ENCODE measurements at places on chromosomes 13 and 19.
A peak's percentile ranks its signal among the peaks of the same experiment; 100 is the strongest.

DNA sequence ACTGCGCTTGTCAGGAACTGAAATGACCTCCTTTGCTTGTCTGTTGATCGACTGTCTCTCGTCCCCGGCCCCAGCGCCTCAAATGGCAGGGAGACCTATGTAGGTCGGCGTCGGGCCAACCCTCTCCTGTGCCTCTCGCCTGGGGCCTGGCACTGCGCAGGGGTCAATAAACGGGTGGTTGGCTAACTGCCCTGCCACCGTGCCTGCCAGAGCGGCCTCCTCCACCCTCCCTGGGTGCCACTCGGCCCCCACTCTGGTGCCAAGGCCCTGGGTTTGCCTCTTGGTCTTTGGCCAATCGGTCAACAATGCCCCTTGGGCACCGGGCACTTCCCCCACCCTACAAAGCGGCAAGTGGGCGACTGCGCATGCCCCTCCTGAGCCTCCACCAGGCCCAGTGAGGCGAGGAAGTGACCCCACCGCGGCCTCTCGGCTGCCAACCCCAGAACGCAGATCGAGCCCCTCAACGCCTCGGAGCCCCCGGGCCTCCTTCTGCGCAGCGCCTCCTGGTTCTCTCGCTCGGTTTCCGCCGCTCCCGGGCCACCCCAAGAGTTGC, 1.1 kb downstream of the KEAP1 start:
- DNase-seq = peak; percentile 62

- DNase-seq = no peak
These were observed 139.4 kb downstream of the SIPA1L3 start for GRCh38 chr19:38046254-38047048.

GRCh38 chr13:113947311-113948033, 26.4 kb downstream of the C13orf46 start:
- DNase-seq = no peak

- no peak for DNase-seq
These were observed 524.5 kb downstream of the GPC6 start for GRCh38 chr13:93751117-93751516.

DNA sequence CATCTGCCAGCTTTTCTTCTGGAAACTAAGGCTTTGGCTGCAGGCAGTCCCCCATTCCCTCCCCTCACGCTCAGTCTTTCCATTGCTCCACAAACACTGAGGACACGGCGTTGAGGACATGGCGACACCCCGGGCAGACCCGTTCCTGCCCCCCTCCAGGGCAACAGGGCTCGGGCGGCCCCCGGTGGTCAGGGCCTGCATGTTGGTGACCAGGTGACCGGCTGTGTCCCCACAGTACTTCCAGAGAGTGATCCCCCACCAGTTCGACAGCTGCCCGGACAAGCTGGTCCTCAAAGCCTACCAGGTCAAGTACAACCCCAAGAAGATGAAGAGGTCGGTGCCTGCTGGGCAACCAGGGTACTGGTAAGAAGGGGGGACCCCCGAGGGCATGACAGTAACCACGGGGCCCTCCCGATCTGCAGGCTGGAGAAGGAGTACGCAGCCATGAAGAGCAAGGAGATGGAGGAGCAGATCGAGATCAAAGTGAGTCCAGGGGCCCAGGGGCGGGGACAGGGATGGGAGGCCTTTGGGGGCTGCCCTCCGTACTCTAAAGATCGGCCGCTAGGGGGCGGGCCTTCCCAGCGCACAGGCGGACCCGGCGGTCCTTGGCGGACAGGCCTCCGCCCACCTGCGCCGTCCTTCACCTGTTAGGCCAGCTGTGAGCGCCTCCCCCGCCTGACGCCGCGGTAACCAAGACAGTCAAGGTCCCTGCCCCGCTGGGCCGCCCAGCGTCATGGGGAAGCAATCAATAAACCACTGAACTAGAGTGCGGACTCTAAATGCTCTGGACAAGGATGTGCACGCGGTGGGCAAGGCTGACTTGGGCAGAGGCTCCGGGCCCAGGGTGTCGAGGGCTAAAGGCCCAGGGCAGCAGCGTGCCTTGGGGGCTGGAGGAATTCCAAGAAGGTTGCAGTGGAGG, 21.1 kb downstream of the PRR36 start:
- DNase-seq = peak; percentile 87

DNA sequence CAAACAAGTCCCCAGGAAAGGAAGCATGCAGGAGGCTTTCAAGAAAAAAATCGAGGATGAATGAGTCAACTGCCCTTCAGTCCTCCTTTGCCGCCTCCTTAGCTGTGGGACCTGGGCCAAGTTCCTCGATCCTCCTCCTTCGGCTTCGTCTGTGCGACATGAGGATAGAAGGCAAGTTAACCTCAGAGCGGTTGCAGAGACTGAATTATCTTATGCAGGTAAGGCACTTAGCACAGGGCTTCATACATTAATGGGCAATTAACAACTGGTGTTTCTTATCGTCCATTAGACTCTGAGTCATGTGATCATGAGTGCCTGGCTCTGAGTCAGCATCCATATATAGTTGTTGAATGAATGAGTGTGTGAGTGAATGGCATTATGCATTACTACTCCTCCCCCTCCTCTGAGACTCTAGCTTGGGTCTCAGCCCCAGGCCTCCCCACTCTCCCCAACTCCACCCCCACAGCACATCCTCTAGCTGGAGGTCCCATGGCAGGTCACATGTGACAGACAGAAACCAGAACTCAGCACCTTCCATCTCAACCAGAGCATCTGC, 1.6 kb upstream of the TTC9B start:
- DNase-seq = peak; percentile 71

DNA sequence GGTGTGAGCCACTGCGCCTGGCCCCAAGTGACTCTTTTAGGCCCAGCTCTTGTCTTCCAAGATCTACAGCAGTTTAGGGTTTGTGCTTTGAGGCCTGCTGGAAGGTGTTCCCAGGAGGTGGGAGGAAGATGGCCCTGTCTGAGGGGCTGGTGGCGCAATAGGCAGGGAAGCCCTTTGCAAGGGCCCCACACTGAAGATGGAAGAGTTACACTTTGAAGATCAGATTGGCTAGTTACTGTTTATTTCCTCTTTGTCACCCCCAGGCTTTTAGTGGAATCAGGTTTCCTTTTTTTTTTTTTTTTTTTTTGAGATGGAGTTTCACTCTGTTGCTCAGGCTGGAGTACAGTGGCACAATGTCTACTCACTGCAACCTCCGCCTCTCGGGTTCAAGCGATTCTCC, 1.9 kb upstream of the RABAC1 start:
- DNase-seq = no peak

DNA sequence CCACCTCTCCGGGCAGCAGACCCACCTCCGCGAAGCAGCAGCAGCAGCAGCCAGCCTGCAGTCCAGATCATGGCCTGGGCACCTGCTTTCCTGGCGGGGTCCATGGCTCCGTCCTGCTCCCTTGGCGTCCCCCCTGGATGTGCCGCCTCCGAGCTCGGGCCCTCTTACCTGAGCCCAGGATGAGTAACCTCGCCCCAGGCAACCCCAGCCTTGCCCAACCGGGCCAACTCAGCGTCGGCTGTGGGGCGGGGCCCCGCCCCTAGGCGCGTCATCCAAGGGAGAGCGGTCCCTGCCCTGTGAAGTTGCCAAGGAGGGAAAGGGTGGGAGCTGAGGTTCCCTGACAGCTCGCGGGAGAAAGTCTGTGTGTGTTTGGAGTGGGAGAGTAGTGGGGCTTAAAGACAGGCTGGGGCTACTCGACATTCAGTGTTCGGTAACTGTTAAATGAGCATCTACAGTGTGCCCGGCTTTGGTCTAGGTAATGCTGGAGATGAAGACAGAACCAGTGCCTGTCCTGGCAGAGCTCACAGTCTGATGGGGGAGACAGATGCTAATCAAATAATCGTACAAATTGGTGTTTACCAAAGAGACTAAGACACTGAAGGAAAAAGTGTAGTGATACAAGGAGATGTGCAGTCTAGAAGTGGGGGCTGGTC, at the start of gene LYPD3:
Gene LYPD3, minus strand, starts transcription at position 141 of the 653 bp plus-strand sequence. Its CDS starts 37 bp downstream, at position 104.
- no peak for DNase-seq

DNA sequence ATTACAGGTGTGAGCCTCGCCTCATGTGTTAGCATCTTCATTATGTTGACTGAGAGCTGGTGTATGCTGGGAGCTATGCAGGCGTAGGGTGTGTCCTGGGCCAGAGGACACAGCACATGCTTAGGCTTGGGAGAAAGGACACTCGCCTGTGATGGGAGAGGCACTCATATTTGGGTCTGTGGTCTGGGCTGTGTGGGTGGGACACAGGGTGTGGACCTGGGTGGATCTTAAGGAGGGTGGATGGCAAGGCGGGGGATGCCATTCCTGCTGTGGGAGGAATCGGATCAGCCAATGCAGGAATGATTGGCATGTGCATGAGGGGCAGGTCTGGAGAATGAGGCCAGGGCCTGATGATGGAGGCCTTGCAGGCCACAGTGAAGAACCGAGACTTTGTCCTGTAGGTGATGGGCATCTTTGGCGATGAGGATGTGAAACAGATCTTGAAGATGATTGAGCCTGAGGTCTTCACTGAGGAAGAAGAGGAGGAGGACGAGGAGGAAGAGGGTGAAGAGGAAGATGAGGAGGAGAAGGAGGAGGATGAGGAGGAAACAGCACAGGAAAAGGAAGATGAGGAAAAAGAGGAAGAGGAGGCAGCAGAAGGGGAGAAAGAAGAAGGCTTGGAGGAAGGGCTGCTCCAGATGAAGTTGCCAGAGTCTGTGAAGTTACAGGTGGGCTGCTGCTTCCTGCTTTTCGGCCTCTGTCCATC, 55.4 kb downstream of the RYR1 start:
- no peak for DNase-seq

GRCh38 chr13:39401756-39402155, 201.2 kb downstream of the LHFPL6 start:
- no peak for DNase-seq

DNA sequence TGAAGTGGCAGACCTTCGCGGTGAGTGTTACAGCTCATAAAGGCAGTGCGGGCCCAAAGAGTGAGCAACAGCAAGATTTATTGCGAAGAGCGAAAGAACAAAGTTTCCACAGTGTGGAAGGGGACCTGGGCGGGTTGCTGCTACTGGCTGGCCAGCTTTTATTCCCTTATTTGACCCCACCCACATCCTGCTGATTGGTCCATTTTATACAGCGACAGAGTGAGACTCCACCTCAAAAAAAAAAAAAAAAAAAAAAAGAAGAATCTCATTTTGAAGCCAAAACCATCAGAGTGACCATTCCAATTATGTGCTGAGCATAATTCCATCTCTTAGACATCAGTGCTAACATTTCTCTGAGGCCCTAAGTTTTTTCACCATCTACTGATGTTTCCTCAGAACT, 1.9 kb upstream of the ZNF552 start:
- DNase-seq = no peak

- DNase-seq = no peak
These were observed 44.3 kb downstream of the BBC3 start for GRCh38 chr19:47186446-47187334.

GRCh38 chr13:97385146-97385545, 48.8 kb upstream of the RAP2A start:
- no peak for DNase-seq

DNA sequence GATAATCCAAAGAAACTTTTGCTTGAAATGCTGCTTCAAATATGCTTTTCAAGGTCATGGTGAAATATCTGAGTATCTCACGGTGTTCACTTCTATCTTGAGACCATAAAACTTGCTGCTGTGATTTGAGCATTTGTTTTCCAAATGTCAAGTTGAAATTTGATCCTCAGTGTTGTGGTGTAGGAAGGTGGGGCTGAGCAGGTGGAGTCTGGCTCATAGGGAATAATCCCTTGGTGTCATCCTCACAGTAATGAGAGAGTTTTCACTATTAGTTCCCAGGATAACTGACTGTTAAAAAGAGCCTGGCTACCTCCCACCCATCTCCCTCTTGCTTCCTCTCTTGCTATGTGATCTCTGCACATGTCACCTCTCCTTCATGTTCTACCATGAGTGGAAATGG, 858.0 kb upstream of the SLITRK5 start:
- no peak for DNase-seq

DNA sequence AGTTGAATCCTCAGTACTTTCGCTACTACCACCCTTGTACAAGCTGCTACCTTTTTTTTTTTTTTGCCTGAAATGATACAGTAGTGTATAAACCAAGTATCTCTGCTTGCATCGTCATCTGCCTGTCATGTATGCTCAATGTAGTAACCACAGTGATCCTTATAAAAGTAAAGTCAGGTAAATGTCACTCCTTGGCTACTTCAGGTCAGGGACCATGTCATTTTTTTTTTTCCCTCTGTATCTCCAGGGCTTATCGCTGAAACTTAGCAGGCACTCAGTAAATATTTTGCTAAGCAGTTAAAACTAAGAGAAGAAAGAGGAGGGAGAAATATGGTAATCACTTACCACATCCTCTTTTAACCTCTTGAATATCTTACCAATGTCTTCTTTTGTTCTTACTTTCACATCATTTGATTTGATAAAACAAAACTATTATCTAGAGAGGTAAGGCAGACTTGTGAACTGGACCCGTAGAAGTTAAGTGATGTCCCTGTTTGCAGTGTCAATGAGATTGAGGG, 96.8 kb upstream of the KLF12 start:
- DNase-seq = no peak

- peak; percentile 49 for DNase-seq
These were observed 46.8 kb downstream of the COG3 start for GRCh38 chr13:45511310-45512097.

GRCh38 chr13:64551755-64552154, 2678.4 kb downstream of the PCDH9 start:
- peak; percentile 16 for DNase-seq

GRCh38 chr19:4911314-4911713, 2.0 kb downstream of the UHRF1 start:
- DNase-seq = no peak

DNA sequence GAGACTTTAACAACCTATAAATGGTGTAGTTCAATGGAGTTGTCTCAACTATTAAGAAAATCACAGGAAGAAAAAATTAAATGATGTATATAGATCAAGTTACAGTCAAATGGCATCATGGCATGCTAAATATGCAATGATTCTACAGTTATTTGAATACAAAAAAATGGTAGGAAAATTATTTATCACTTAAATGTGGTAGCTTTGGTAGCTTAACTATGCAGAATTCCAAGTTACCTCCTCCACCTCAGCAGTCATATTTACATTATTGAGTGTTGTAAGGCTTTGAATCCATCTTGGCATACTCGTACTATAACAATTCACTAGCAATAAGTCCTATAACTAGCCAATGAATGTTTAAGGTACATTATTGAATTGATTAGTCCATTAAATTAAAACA, 36.8 kb downstream of the CAB39L start:
- no peak for DNase-seq

DNA sequence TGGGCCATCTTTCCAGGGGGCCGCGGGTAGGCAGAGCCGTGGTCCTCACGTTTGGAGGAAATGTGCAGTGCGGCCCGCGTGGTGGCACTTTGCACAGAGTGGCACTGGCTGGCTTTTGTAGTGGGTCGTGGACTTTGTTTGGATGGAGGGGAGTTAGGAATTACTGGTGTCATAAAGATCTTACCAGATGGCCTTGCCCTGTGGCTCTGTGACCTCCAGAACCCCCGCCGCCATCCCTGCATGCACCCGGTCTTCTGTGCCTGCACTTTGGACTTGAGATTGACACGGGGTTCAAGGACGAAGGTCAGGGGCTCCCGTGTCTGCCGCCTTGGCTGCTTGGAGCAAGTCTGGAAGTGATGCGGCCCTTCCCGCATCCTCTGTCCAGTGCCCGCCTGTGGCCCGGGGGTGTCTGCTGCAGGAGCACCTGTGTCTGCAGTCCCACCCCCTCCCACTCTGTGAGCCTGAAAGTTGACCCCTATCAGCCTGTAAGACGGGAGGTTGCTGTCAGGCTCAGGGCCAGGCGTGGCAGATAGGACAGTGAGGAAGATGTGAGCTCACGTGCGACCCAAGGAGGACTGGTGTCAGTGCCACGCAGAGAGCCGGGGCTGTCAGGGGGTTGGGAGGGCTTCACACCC, 2.2 kb downstream of the GNA11 start:
- no peak for DNase-seq

- no peak for DNase-seq
These were observed 389.5 kb downstream of the KCNRG start for GRCh38 chr13:50404769-50405168.
